ENCODE measurements at places on chromosomes 4 and X.

GRCh38 chr4:99947608-99948007 lies 1.2 kb upstream of the DNAJB14 start:
- DNase-seq, result peak; percentile 1

- DNase-seq, result no peak
These were observed 24.8 kb upstream of the TMSB4X start for GRCh38 chrX:12949927-12950656.

DNA sequence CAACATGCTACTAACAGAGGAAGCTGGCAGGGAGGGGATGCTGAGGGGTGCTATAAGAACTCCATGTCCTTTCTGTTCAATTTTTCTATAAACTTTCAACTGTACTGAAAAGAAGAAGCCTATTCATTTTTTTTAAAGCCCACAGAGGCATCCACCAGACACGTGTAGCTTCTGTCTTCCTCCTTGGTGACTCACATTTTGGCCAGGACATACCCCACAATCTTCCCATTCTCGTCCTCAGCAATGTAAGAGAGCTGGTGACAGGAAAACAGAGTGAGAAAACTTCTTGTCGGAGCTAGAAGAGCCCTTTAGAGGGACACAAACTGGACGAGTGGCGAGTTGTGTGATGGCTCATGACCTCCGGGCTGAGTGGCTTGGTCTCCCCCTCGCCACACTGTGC lies 1.1 kb downstream of the NAA10 start:
- no peak for DNase-seq

GRCh38 chr4:86901864-86902263 lies 9.6 kb upstream of the C4orf36 start:
- DNase-seq, result no peak

DNA sequence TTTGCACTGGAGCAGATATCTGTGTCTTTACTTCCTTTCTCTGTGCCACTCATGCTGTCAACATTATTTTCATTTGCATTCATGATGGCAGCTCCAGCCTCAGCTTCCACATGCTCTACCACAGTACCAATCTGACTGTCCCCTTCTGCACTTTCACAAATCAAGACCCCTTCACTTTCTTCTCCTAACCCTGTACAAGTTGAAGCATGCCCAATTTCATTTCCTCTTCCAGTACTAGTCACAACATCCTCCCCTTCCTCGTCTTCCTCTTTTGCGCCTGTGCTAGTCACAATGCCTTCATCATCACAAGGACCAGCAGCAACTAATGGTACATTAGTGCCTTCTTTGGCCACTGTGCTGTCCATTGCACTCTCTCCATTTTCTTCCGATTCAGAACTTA lies 26.5 kb downstream of the BOD1L1 start:
- DNase-seq, result no peak

DNA sequence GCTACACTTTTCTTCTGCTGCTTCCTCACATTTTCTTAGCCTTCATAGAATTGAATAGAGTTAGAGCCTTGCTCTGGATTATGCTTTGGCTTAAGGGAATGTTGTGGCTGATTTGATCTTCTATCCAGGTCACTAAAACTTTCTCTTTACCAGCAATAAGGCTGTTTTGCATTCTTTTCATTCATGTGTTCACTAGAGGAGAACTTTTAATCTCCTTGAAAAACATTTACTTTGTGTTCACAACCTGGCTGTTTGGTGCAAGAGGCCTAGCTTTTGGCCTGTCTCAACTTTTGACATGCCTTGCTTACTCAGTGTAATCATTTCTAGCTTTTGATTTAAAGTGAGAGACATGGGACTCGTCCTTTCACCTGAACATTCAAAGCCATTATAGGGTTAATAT lies 87.7 kb upstream of the RAB40AL start:
- no peak for DNase-seq

DNA sequence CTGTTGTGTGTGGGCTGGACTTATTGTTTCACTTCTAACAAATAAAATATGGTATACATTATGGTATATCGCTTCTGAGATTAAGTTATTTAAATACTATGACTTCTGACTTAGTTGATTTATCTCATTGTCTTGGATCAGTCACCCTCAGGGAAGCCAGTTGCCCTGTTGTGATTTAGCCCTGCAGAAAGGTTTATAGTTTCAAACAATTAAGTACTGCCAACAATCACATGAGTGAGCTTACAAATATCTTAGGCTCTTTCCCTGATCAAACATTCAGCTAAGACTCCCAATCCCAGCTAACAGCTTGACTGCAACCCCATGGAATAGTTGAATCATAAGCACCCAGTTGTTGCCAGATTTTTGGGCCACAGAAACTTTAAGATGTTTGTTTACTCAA lies 85.4 kb downstream of the MAGEC1 start:
- no peak for DNase-seq

- DNase-seq, result no peak
These were observed 30.1 kb downstream of the ADGRA3 start for GRCh38 chr4:22485737-22486136.

DNA sequence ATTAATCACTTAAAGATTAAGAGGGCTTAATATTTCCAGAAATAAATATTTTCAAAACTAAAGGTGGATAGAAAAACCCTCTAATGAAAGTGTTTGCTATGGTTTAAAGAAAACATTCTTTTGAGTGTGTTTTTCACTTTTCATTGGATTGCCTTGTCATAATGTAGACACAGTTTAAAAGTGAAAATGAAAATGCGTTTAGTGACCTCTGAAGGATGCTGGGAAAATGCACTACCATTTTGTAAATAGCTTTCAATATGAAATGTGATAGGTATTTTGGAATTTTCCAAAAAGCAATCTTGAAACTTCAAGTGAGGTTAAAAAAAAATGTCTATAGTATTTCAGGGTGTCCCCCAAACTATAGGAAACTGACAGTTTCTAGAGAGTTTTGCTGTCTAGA lies 642.2 kb downstream of the C4orf33 start:
- DNase-seq, result no peak

DNA sequence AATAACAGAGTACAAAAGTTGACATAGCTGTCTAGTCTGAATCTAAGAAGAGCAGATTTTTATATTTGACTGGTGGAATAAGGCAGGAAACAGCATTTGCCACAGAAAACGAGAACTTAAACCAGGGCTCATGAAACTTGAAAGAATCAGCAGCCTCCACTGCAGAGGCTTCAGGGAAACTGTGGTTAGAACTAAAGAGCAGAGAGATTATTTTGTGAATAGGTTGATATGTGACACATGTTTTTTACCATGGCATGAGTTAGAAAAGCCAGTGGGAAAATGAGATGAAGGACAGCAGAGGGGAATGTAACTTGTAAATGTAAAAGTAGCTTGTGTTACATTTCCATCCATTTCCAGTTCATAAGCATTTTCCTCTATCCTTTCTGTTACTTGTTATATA lies 63.7 kb upstream of the CAMK2D start:
- no peak for DNase-seq

DNA sequence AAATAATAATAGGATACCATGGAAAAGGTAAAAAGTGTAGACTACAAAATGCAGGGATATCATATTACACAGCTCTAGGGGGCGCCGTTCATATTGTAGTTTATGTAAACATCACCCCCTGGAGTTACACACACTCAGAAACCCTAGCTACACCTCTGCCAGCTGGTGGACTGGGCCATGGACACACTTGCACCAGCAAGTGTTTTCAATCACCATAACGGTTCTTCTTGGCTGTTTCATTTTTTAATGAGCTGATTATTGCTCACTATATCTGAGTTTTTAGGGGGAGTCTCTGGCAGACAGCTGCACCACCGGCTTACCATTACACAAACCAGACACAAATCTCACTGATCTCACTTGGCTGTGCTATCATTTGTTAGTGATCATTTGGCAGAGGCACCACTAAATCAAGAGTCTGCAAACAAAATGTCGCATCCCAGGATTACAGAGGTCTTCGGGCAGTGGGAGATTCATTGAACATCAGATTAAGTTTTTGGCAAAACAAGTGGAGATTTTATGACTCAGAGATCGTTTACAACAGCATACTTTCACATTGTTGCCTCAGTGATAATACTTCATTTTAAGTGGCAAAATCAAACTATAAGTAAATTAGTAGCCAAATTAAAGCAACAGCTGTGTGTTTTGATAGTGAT lies 185.7 kb downstream of the UNC5C start:
- no peak for DNase-seq

GRCh38 chr4:3267576-3268394 lies 18.8 kb downstream of the MSANTD1 start:
- DNase-seq, result no peak

DNA sequence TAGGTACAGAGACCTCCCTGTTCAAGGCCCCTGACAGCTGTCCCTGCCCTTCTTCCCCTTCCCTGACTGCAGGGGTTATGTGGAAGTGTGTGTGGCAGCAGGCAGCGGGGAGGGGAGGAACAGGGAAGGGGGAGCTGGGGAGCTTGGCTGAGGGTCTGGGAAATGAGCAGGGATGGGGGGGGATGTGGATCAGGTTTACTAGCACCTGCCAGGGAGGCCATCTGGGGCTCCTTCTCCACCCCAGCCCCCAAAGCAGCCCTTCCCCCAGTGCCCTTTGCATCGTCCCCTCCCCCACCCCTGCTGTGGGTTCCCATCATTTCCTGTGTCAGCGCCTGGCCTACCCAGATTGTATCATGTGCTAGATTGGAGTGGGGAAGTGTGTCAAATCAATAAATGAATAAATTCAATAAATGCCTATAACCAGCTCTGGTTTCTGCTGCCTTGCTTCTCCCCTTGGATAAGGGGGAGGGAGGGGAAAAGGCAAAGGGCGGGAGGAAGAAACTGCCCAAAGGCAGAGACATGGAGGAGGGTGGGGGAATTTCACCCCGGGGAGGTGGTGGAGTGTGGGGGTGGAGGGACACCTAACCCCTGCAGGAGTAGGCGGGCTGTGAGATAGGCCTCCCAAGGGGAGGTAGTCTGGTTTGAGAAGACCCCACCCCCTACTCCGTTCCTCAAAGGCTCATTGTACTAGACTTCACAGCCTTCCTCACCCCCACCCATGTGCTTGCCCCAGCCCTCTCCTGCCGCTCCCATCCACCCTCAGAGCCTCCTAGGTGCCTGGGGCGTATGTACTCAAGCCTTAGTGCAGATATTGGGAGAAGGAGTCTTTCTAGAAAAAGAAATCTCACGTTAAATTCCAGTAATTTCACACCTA lies 3.2 kb downstream of the CXorf65 start:
- DNase-seq, result no peak

GRCh38 chrX:20063716-20064351 lies 52.9 kb downstream of the MAP7D2 start:
- DNase-seq, result no peak

GRCh38 chr4:2284934-2285612 lies 23.2 kb upstream of the MXD4 start:
- DNase-seq, result no peak

- DNase-seq, result no peak
These were observed 14.9 kb upstream of the ANKRD50 start for GRCh38 chr4:124727331-124727890.

GRCh38 chr4:37922328-37922727 lies 31.4 kb downstream of the TBC1D1 start:
- DNase-seq, result no peak

Measured in NCI-H1930 (cell line).